ENCODE measurements at places on chromosomes 1 and 21.

DNA sequence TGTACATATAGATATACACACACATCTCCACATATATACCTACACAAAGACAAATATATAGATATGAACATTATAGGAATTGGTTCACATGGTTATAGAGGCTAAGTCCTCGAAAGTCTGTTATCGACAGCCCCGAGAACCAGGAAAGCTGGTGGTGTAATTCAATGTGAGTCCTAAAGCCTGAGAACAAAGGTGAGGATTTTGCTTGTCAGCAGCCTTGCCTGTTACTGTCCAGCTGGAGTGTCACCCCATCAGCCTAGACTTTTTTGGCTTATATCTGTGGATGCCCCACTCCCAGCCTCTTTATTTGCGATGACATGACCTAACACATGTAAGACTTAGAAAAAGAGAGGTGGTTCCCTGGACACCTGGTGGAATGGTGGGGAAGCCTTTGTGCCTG, 97.0 kb downstream of the GIPC2 start:
- no peak for DNase-seq

DNA sequence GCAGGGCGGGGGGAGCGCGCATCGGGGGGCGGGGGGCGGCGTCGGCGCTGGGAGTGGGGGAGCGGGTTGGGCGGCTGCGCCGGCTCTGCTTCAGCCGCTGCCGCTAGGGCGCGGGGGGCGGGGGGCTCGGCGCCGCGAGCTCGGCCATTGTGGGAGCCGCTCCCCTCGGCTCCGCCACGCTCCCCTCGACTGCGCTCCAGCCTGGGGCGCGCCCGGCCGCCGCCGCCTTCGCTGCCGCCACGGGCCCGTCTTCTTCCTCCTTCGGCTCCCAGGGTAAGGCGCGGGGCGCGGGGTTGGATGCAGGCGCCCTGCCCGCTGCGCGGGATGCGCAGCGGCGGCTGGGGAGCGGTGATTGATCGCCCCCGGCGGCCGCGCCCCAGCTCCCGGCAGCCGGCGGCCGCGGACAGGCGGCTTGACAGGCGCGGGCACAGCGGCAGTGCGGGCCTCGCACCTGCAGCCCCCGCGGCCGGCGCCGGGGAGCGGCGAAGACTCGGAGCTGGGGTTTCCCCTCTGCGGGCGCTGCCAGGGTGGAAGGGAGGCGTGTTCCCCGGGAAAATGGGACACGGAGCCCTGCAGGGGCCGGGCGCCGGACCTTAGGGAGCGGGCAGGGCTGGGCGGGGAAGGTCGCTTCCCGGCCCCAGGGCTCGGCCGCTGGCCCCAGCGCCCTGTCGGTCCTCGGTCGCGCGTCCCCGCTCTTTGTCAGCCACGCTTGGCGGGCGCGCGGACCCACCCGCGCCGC, 55.3 kb downstream of the NDUFS5 start:
- no peak for DNase-seq

DNA sequence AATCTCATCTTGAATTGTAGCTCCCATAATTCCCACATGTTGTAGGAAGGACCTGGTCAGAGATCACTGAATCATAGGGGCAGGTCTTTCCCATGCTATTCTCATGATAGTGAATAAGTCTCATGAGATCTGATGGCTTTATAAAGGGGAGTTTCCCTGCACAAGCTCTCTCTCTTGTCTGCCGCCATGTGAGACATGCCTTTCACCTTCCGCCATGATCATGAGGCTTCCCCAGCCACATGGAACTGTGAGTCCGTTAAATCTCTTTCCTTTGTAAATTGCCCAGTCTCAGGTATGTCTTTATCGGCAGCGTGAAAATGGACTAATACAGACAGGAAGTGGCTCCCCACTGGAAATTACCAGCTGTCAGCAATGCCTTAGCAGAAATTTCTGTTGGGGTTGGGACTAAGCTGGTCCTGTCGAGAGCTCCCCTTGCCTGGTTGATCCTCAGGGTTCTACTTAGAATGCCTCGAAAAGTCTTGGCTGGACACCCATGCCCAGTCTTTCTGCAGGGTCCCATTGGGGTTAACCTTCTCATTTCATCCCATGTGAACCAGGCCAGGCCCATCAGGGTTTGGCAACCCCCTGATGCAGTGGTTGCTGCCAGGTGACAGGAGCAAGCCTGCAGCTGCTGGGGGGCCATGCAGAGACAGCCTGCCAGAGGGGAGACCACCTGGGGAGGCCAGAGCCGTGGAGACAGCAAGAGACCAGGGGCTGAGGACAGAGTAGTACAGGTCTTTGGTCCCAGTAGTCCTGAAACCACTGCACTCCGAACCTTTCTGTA, 2.8 kb upstream of the ABCG1 start:
- DNase-seq: no peak

DNA sequence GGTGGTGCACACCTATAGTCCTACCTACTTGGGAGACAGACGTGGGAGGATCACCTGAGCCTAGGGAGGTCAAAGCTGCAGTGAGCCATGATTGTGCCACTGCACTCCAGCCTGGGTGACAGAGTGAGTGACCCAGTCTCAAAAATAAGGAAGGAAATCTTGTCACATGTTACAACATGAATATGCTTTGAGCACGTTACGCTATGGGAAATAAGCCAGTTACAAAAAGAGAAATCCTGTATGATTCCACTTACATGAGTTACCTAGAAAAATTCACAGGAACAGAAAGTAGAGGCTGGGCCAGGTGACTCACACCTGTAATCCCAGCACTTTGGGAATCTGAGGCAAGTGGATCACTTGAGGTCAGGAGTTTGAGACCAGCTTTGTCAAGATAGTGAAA, 6.7 kb upstream of the PADI6 start:
- DNase-seq: peak; percentile 8

GRCh38 chr21:45299864-45300785, 12.4 kb upstream of the POFUT2 start:
- no peak for DNase-seq

DNA sequence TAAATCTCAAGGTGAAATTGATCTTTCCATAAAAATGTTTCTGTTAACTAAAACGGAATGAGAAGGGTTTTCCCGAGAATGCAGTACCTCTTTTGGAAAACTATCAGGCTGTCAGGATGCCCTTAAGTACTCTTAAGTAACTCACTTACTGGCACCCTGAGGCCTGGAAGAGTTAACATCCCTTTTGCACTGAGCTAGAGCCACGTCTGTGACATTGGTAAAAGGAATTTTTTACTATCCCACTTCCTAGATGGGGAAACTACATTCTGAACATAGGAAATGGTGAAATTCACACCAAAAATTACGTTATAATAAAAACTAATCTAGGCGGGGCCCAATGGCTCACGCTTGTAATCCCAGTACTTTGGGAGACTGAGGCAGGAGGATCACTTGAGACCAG, 39.7 kb upstream of the MAP10 start:
- DNase-seq: no peak

- DNase-seq: no peak
Observed at GRCh38 chr1:156200044-156200443, 6.1 kb downstream of the SLC25A44 start.

DNA sequence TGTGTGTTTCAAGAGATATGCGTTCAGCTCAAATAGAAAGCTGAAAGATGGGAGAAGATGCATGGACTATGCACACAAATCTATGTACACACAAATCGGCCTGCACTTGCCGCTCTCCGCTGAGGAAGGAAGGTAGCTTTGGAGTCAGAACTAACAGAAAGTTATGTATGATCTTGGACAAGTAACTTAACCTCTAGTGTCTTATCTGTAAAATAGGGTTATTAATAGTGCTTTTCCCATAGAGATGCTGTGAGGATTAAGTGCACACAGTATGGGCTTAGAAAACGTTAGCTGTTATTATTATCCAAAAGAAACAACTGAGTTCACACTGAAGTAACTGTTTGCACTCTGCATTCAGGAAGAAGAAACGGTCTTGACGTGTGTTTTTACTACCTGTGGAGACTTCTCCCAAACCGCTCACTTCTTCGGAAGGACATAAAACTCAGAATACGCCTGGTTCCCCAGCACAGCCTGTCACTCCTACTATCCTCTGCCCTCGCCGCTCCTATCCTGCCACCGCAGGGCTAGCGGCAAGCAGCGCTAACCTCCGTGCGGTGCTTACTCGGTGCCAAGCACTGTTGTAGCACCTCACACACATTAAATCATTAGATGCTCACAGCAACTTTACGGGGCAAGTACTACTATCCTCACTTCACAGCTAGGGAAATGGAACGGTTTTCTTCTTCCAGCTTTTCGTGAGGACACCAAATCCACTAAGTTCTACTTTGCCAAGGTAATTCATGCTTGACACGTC, 1.3 kb downstream of the TGFBR3 start:
- DNase-seq: no peak

DNA sequence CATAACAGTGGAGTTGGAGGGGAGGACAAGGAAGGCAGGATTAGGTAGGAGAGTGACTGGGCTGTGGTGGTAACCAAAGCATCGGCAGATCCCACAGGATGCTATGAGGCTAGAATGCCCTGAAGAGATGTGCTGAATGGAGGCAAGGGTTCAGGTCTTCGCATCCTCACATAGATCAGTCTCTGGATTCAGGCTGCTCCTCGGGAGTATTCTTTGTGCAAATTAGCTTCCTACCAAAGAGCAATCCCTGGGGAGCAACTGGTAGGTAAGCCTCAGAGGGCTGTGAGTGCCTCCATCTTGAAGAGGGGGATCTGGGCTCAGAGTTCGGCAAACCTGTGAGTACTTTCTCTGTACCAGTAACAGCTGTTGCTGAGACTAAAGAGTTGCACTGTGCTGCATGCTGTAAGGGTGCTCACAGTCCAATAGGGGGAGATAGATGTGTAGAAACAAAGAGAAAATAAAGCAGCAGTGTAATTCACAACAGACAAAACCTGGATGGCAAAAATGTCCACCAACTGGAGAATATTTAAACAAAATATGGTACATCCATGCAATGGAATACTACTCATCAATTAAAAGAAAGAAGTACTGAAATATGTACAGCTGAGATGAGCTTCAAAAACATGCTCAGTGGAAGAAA, 322.4 kb upstream of the DEPDC1 start:
- peak; percentile 32 for DNase-seq

- DNase-seq: no peak
Observed at GRCh38 chr1:187474336-187474735, 645.6 kb downstream of the PLA2G4A start.

GRCh38 chr1:234125714-234126113, 221.2 kb downstream of the SLC35F3 start:
- no peak for DNase-seq

DNA sequence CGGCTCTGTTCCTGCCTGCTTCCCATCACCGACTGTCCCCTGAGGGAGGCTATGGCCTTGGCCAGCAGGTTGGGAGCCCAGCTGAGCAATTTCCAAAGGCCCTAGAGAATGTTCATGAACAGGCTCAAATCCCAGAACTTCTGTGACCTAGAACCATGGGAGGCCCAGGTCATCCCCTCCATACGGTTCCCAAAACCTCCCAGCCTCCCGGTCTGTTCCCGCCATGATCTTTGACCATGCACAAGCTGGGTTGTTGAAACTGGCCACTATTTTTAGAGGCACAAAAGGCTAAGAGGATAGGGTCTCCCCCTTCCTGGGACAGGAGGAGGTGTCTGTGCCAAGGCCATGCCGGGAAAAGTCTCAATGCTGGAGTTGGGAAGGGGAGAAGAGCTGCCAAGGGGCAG, 27.5 kb downstream of the EPHA2 start:
- DNase-seq: peak; percentile 26

GRCh38 chr21:36428761-36429432, 43.7 kb downstream of the CHAF1B start:
- no peak for DNase-seq

DNA sequence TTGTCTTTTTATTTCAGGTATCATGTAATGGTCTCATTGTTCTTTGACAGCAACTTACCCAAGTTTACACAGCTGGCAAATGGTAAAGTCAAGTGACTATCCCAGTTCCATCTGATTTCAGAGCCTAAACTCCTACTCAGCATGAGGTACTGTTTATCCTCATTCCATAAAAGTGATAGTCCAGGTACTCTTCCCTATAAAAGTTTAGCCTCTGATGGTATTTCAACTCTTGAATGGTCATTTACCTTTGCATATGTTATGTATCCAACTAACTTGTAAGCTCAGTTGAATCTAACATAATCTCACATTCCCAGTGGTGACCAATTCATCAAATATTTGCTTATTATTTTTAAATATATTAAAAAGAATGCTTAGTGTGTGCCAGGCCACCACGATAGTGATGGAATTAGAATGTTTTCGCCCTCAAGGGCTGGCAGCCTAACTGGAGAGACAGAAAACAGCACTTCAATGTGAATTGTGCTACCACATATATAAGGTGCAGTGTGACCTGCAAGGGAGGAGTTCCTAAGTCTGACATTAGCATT, 307.1 kb downstream of the CTH start:
- no peak for DNase-seq

DNA sequence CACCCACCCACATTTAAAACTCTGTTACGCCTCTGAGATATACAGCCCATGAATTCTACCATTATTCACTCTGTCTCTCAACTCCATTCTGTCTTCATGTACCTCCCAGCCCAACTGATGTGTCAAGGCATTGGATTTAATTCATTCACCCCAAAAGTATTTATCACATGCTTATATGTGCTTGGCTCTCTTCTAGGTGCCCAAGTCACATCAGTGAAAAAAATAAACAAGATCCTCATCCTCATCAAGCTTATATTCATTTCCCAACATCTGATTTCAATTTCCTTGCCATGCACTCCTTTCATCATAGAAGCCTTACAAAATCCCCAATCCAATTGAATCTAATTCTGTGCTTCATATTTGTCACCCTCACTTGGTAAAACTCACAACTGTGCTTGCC, 967.6 kb downstream of the LTN1 start:
- DNase-seq: no peak

- no peak for DNase-seq
Observed at GRCh38 chr1:205545991-205546390, 41.5 kb downstream of the CDK18 start.

Measured in pons (tissue), 1 donor.